Activated CD4-positive, alpha-beta T cell treated with anti-CD3 and anti-CD28 coated beads, Interleukin-2, amount 10 ng/mL, durations not matched to agents 7 days and 5 days (primary cell): ENCODE measurements at places on chromosomes 2 and 18. TPM values are rescaled to one million over a fixed set of nuclear protein-coding genes. Genes with fewer than 3 reads are reported as not detected.

The CDH2 gene
- not detected for total RNA-seq

DNA sequence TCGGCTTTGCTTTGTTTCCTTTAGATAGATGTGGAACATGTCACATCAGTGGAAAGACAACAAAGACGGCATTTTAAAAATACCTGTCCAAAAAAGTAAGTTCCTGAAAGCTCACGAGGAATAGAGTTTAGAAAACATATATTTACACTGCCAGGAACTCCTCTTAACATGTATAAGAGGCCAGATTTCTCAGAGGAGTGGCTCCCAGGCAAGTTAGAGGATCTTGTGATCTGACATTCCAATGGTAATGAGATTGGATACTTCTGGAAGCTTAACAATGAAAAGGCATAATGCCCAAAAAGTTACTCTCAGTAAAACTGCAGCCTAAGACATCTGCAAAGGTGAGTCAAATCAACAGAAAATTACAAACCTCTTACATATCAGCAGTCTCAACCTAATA lies 77.1 kb downstream of the CYRIA start:
- DNase-seq, result no peak

GRCh38 chr2:56109994-56110393 lies 73.8 kb upstream of the CCDC85A start:
- DNase-seq, result no peak

The GKN1 gene
- total RNA-seq, result not detected

DNA sequence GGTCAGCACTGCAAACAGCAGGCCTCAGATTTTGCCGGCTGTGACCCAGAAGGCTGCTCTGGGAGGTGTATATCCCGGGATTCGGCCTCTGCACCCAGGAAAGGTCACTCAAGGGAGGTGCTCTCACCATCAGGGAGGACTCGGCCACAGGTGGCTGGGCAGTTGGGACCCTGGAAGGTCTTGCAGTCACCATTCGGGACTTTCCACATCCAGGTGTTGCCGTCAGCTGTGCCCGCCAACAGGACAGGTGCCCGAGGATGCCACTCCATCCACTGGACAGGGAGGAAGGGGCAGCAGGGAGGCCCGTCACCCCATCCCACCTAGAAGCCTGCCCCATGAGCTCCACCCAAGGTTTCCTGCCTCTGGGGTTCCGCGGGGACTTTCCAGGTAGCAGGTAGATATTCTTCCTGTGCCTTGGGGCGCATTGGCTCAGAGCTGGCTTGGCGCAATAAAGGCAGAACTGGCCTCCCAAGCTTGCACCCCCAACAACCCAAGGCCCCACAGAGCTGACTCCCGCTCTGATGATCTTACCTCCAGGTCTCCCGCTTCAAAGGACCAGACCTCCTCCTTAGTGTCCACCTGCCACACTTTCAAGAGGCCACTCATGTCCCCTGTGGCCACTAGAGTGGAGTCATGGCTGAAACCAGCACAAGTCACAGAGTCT lies 3.5 kb downstream of the AAMP start:
- DNase-seq, result no peak

GRCh38 chr2:32824070-32824809 lies 122.5 kb upstream of the LTBP1 start:
- DNase-seq, result no peak

The GREB1 gene
- total RNA-seq, result 0.10 TPM

The FAM110C gene
- 0.22 TPM for total RNA-seq

The ACMSD gene
- not detected for total RNA-seq

The EDAR gene
- total RNA-seq, result 0.87 TPM

The OTOF gene
- 12.3 TPM for total RNA-seq

- no peak for DNase-seq
These were observed 9.7 kb downstream of the CCT4 start for GRCh38 chr2:61878761-61879160.

- no peak for DNase-seq
These were observed 240.6 kb downstream of the SOX11 start for GRCh38 chr2:5932556-5933469.

The KIAA2012 gene
- not detected for total RNA-seq

DNA sequence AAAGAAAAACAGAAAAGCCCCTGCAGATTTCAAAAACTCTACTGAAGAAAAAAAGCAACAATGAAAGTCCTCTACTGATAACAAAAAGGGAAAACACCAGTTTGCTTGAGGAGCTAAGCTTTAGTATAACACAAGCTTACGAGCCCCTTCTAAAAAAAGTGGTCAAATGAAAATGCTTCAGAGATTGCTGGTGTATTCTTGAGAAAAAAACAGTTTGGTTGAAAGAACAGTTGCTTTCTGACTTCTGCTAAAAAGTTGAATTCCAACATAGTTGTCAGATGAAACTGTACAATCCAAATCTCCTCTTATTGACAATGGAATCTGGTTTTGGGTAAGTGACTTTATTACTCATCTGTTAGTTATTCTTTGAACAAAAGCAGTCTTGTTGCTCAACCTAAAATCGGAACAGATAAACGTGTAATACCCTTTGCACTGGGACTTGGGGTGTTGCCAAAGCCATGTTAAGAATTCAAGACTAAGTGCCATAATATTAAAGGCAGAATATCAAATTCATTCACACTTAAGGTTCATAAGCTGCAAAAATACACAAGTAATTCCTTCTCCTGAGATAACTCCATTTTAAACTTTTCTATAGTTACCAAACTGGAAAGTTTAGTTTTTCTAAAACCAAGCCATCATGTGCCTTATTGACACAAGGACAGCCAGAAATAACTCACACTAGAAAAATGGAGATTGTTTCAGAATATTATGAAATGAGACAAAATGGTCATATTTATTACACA lies 45.3 kb upstream of the SPAG16 start:
- DNase-seq, result no peak

DNA sequence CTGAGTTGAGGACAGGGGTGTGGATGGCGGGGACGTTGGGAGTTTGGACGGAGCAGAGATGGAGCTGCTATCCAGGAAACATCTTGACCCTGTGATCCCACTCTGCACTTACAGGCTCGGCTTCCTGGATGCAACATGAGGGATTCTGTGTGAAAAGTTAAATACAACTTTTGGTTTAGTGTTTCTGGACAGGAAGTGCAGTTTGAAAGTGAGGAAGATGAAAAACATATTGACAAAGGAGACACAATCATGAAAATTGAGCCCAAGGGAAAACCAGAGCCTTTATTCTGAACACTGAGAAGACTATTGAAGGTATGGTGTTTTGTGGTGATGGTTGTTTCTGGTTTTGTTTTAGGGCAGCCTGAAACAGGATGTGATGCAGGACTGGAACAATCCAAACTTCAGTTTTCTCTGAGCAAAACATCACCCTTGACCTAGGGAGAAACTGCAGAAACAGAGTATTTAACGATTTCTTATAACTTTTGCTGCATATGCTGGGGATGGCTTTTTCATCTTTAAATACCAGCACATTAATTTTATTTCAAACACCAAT lies 76.5 kb upstream of the RFX8 start:
- DNase-seq, result peak; percentile 17

The CAD gene
- total RNA-seq, result 63.7 TPM

DNA sequence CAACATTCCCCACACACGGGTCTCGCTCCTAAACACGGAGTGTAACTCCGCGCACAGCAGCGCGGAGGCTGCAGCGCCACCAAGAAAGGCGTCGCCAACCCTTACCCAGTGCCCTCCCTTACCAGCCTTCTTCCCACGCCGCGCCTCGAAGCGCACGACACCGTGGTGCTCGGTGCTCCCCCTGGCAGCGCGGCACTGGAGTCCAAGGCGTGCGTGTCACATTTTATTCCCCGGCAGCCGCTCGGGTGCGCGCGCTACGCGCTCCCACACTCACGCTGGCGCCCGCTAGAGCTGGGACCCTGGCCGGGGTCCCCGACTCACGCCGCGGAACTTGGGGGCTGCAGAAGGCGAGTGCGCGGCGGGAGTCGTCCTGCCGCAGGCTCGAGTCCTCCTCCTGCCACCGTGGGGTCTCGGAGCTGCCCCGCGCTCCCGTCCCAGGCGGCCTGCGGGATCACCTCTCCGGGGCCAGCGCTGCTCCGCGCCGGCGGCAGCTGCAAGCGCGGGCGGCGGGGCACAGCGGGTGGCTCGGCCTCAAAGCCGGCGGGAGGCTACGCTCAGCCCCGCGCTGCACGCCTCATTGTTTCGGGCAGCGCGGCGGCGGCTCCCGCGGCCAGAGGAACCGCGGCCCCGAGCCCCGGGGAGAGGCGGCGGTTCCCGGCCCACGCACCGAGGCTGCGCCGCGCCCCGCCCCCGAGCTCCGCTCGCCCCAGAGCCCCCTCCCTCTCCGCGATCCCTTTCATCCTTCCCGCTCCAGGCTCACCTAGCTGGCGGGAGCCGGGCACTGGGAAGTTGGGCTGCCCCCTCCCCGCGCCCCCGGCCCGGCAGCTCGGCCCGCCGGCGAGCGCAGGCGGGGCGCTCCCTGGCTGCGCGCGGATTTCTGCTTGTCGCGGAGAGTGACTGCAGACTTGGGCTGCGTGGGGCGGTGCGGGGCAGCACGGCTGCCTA lies at the start of gene ST6GAL2:
ST6GAL2 (minus strand) TSS at position 197 of the 945 bp plus-strand sequence. CDS start 42,190 bp downstream, outside the sequence.
- no peak for DNase-seq

DNA sequence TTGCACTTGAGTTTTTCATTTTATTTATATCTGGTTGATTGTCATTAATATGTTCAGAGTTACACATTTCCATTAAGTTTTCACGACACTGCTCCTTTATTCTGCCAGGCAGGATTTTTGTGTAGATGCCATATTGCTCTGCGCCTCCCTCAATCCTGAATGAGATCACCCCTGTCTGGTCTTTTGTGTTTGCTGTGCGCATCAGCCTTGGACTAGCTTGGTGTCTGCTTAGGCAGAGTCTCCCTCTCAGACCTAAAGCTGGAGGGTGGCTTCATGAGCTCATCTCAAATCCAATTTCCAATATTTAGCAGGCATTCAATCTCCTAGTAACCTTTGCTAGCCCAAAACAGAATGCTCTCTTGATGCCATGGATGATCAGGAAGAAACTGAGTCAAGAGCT lies 137.4 kb downstream of the SMAD7 start:
- DNase-seq, result no peak

DNA sequence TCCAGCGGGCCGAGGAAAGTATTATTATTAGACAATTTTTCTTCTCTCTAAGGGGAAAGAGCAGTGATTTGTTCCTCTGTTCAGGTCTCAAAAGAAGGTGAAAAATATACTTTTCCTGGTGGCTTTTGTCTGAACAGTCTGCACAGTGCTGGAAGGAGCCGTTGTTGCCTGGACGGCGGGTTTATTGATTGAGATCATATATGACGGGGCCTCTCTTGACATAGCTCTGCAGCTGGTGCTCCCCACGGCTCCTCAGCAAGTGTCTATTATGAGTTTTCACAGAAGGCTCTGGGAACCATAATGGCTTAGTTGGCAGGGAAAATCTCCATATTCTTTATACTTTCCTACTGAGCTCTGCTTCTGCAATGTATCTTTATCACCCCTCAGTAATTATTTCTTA lies 42.9 kb downstream of the FSHR start:
- no peak for DNase-seq

The ANKRD62 gene
- total RNA-seq, result not detected

DNA sequence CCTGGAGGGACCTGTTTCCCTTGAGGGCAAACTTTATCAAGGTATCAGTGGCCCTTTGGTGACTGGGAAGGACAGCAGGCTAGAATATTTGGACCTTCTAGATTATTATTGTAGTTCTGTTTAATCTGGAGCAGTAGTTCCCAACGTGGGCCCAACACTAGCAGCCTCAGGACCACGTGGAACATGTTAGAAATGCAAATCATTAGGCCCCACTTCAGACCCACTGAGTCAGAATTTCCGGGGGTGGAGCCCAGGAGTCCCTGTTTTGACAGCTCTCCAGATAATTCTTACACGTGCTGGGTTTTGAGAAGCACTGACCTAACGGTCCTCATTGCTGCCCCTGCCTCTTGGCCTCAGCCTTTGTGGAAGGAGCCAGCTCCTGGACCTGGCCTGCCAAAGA lies 25.5 kb upstream of the DYNC2LI1 start:
- DNase-seq, result no peak

The SLC9A4 gene
- 0.07 TPM for total RNA-seq

DNA sequence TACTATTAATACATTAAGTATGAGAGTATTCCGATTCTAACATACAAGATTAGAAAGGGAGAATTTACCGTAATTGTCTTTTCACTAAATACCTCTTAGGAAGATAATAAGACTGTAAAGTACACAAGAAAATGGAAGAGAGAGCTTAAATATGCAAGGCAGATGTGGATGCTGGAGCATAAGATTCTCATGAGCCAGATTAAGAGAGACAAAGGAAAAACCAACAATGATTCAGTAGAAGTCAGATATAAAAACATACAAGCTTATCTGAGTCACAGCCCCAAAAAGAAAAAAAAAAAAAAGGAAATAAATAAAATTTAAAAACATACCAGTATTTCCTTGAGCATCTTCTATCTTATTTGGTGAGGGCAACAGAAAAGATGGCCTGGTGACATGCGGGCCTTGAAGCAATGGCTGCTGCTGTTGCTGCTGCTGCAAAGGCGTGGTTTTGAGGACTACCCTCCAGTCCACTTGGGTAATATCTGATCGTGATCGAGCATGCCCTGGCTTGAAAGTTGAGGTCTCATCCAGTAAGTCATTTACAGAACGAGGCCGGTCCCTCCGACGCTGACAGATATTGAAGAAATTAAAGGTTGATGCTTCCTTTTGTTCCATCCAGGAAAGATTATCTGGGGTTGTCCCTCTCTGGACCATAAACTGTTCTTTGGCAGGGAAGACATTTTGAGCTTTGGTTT lies 24.5 kb downstream of the PLEKHM3 start:
- DNase-seq, result no peak

DNA sequence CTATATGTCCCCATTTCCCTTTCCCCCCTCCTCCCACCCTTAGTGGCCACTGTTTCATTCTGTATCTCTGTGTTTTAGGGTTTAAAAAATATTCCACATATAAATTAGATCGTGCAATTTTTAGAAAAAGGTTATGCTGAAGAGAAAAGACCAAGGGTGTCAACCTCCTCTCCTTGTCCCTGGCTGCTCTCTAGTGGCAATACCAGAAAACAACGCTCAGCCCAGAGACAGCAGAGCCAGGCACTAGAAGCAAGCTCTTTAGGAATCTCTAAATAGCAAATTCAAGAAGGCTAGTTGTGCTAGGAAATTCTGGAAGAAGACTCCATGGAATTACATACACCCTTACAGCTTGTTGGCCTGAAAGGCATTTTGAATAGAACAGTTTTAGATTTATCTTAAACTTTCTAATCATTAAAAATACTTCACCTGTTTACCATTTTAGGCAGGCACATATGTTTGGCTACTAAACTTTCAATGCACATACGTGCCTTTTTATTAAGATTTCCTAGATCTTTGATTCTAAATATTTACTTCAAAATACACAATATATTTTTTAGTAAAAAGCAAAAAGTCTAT lies 35.1 kb upstream of the RASGRP3 start:
- DNase-seq, result peak; percentile 31

- DNase-seq, result no peak
These were observed 27.4 kb downstream of the PPP1CB start for GRCh38 chr2:28779001-28779400.

GRCh38 chr18:79733986-79734770 lies 54.6 kb downstream of the CTDP1 start:
- DNase-seq, result no peak
